ENCODE measurements at places on chromosomes 3 and 15. TPM values are rescaled to one million over a fixed set of nuclear protein-coding genes. Genes with fewer than 3 reads are reported as not detected.

DNA sequence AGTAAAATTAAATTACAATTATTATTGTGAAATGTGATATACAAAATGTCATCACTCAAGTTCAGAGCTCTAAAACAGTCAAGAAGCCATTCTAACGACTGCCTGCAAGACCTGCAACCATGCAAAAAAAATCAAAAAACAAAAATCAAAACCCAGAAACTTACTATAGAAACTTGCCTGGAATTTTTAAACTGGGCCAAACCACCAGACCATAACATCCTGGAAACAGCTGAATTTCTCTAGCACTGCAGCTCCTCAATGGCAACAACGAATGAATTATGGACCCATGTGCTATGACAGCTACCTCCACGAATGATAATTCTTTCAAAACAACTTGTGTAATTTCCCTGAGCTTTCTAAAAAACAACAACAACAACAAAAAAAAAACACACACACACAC lies 130.0 kb upstream of the KCNMB2 start:
- no peaks in the 10 kb centered on the region for H3K27me3 ChIP-seq
- no peaks in the 10 kb centered on the region for H3K4me1 ChIP-seq
- DNase-seq = no peak
- no peaks in the 10 kb centered on the region for H3K36me3 ChIP-seq
- no peak overlapping the region for H3K27ac ChIP-seq

- H3K27me3 ChIP-seq = no peaks in the 10 kb centered on the region
- DNase-seq = no peak
- no peaks in the 10 kb centered on the region for H3K4me1 ChIP-seq
- no peaks in the 10 kb centered on the region for H3K36me3 ChIP-seq
Observed at GRCh38 chr15:37370941-37371340, 270.6 kb upstream of the MEIS2 start.

GRCh38 chr3:73433079-73433478 lies 191.7 kb downstream of the PDZRN3 start:
- no peak overlapping the region for H3K4me3 ChIP-seq
- no peaks in the 10 kb centered on the region for H3K36me3 ChIP-seq
- H3K4me1 ChIP-seq = no peaks in the 10 kb centered on the region
- H3K27ac ChIP-seq = no peak overlapping the region
- no peaks in the 10 kb centered on the region for H3K27me3 ChIP-seq

The TTC23 gene
- total RNA-seq = 17.2 TPM

GRCh38 chr3:103389356-103389755 lies 954.5 kb downstream of the ZPLD1 start:
- no peak overlapping the region for H3K27ac ChIP-seq
- DNase-seq = no peak
- H3K27me3 ChIP-seq = no peaks in the 10 kb centered on the region
- H3K36me3 ChIP-seq = no peaks in the 10 kb centered on the region
- H3K4me1 ChIP-seq = no peaks in the 10 kb centered on the region

The GOLGA8J gene
- not detected for total RNA-seq

GRCh38 chr3:45406772-45407171 lies 18.4 kb downstream of the LARS2 start:
- no peak overlapping the region for H3K4me3 ChIP-seq
- DNase-seq = no peak
- H3K27ac ChIP-seq = no peak overlapping the region
- H3K4me1 ChIP-seq = no peaks in the 10 kb centered on the region
- no peaks in the 10 kb centered on the region for H3K27me3 ChIP-seq
- peaks cover 11% of the 10 kb centered on the region for H3K36me3 ChIP-seq

The LARP6 gene
- 2.9 TPM for total RNA-seq

DNA sequence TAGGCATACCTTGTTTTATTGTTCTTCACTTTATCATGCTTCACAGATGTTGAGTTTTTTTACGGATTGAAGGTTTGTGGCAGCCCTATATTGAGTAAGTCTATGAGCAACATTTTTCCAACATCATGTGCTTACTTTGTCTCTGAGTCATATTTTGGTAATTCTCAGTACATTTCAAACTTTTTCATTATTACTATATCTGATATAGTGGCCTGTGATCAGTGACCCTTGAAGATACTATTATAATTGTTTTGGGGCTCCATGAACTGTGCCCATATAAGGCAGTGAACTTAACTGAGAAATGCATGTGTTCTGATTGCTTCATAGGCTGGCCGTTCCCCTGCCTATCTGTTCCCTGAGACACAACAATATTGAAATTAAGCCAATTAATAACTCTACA lies 42.8 kb upstream of the NSMCE3 start:
- H3K27ac ChIP-seq = no peak overlapping the region
- DNase-seq = no peak
- H3K4me1 ChIP-seq = no peaks in the 10 kb centered on the region
- H3K4me3 ChIP-seq = no peak overlapping the region
- no peaks in the 10 kb centered on the region for H3K36me3 ChIP-seq

DNA sequence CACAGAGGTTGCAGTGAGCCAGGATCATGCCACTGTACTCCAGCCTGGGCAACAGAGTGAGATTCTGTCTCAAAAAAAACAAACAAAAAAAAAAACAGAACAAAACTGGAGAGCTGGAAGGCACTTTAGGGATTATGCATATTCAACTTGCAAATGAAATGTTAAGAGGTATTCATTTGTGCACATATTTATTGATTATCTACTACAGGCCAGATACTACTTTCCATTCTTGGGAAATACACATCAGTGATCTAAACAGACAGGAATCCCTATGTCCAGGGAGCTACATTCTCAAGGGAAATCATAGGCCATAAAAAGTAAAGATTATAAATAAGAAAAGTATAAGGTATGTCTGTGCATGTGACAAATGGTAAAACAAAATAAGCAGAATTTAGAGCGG lies 322.6 kb downstream of the GABRG3 start:
- H3K4me1 ChIP-seq = no peaks in the 10 kb centered on the region
- H3K4me3 ChIP-seq = no peak overlapping the region
- no peaks in the 10 kb centered on the region for H3K27me3 ChIP-seq
- DNase-seq = no peak

The SCG3 gene
- total RNA-seq = not detected

DNA sequence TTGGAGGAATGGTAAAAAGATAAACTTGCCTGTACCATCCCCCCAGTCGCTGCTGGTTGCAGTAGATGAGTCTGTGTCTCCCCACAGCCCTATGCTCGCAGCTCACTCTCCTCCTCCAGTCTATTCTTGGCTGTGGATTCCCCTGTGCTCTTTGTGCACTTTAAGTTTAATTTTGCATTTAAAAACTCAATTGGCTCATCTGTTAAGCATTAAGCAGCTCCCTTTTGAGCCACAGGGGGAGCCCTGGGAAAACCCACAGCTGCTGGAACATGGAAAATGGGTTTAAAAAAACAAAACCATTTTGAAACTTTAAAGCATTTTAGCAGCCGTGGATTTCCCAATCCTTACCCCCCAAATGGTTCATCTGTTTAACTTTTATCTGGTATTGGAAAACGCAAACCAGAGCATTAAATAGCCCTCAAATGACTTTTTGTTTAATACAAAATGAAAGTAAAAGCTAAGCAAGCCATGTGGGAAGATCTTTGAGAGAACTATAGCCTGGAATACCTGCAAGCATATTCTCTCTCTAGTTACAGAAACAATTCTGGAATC lies 536.9 kb downstream of the ZIC1 start:
- no peaks in the 10 kb centered on the region for H3K4me1 ChIP-seq
- no peaks in the 10 kb centered on the region for H3K36me3 ChIP-seq
- peak; percentile 24 for DNase-seq
- no peak overlapping the region for H3K4me3 ChIP-seq
- H3K27me3 ChIP-seq = no peaks in the 10 kb centered on the region

DNA sequence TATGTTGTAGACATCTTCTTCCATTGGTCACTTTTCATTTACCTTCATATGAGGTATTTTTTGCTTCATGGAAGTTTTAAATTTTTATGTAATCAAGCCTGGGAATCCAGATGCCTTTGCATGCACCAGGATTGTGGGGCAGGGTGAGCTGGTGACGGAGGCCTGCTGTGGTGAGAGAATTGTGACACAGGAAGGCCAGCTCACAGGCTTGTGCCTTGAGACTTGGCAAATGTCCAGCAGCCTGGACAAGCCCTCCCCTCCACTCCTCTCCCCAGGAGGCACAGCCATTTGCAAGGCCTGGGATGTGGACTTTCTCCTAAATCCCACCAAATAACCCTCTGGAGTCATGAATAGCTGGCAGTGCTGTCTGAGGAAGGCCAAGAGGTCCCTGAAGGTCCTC lies 67.4 kb downstream of the RHCG start:
- no peak overlapping the region for H3K27ac ChIP-seq
- no peak overlapping the region for H3K4me3 ChIP-seq
- H3K36me3 ChIP-seq = no peaks in the 10 kb centered on the region
- H3K4me1 ChIP-seq = peaks cover 8% of the 10 kb centered on the region
- no peaks in the 10 kb centered on the region for H3K27me3 ChIP-seq

- no peak overlapping the region for H3K4me3 ChIP-seq
- H3K27me3 ChIP-seq = no peaks in the 10 kb centered on the region
- H3K27ac ChIP-seq = no peak overlapping the region
- H3K4me1 ChIP-seq = no peaks in the 10 kb centered on the region
- no peak for DNase-seq
Observed at GRCh38 chr3:51024765-51025632, 350.3 kb downstream of the DOCK3 start.

- no peak overlapping the region for H3K4me3 ChIP-seq
- no peaks in the 10 kb centered on the region for H3K36me3 ChIP-seq
- no peak overlapping the region for H3K27ac ChIP-seq
- no peaks in the 10 kb centered on the region for H3K4me1 ChIP-seq
Observed at GRCh38 chr3:176951144-176951543, 246.1 kb downstream of the TBL1XR1 start.

The CPN2 gene
- total RNA-seq = 27.7 TPM

DNA sequence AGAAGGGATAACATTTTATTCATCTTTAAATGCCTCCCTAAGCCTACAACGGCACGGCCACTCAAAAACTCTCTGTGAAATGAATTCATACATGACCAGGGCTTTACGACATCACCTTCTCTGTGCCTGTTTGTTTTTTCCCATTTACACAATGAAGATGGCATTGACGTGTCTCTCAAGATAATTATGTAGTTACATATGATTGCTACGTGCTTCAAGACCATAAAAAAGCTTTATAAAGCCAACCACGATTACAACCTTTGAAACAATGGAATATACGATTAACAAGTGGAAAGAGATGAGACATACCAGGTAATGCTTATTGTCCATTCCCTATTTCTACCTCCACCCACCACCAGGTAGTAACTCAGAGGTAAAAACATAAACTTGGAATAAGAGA lies 168.4 kb downstream of the P3H2 start:
- H3K36me3 ChIP-seq = no peaks in the 10 kb centered on the region
- no peak for DNase-seq
- H3K4me1 ChIP-seq = peaks cover 8% of the 10 kb centered on the region
- no peak overlapping the region for H3K27ac ChIP-seq
- no peaks in the 10 kb centered on the region for H3K27me3 ChIP-seq
- H3K4me3 ChIP-seq = no peak overlapping the region

The KBTBD13 gene
- not detected for total RNA-seq

DNA sequence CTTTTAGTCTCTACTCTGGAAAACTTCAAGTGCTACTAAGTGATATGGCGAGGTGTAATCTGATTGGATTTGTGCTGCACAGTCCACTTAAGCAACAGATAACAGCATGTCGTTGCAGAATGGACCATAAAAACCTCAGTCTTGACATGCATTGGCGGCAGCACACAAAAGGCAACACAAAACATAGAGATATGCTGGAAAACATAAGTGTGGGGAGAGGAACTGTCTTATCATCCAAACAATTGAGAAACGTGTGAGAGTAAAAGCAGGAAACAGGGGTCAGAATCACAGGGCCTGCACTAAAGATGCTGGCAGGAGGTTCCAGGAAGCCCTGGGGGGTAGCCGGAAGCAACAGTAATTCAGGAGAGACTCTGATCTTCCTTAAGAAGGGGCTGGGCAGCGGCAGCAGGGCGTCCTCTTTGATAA lies 82.1 kb downstream of the CGNL1 start:
- DNase-seq = no peak
- no peak overlapping the region for H3K4me3 ChIP-seq
- no peaks in the 10 kb centered on the region for H3K4me1 ChIP-seq
- H3K27me3 ChIP-seq = no peaks in the 10 kb centered on the region
- no peak overlapping the region for H3K27ac ChIP-seq
- peaks cover 4% of the 10 kb centered on the region for H3K36me3 ChIP-seq

The SLC12A1 gene
- total RNA-seq = not detected

The SLC28A2 gene
- total RNA-seq = 0.08 TPM

The TEX9 gene
- 6.9 TPM for total RNA-seq

DNA sequence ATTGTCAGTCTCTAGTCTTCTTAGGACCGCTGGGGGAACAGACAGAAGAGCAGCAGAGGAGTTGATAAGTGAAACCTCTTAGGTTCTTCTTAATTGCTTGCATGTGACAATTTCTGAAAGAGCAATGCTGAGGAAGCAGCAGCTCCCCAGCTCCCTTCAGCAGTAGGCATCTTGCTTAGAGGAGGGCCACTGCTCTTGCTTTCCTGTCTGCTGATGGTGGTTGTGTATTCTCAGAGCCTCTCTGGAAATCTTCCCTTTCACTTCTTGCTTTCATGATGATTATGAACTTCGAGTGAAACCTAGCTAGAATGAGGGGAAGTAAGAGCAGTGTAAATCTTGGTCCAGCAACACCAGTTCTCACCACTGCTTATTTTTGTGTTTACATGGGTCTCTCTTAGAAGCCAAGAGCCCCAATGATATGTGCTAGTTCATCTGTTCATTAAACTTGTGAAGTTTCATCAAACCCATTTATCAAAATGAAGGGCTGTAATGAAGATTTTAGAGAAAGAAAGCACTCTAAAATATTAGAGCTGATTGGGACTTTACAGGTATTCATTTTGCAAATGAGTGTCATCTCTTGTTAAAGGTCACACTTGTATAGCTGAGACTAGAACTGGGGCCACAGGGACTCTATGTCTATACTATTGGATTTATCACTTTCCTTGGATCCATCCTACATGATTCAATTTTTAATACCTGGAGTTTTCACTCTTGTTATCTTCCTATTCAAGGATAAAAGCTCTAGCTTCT lies 246.7 kb downstream of the LPP start:
- no peak overlapping the region for H3K27ac ChIP-seq
- no peaks in the 10 kb centered on the region for H3K27me3 ChIP-seq
- DNase-seq = no peak
- no peak overlapping the region for H3K4me3 ChIP-seq
- peaks cover 40% of the 10 kb centered on the region for H3K4me1 ChIP-seq

- no peaks in the 10 kb centered on the region for H3K4me1 ChIP-seq
- no peak overlapping the region for H3K27ac ChIP-seq
- H3K36me3 ChIP-seq = no peaks in the 10 kb centered on the region
- DNase-seq = peak; percentile 49
Observed at GRCh38 chr3:73490453-73491286, 134.1 kb downstream of the PDZRN3 start.

The CYP19A1 gene
- 9.1 TPM for total RNA-seq

DNA sequence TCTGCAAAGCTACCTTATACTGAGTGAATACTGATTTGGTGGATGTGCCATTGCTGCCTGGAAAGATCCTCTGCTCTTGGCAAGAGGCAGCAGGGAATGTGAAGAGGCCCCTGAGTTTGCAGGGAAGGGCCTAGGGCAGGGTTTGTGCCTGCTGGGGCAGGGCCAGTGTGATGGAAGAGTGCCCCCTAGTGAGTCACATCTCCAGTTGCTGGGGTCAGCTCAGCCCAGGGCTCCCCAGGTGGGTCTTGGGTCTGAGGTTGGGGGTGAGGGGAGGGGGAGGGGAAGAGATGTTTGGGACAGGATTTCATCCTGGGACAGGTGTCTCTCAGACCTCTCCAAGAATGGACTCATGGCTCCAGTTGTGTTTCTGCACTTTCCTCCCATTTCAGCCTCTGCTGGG lies 4.1 kb upstream of the AMOTL2 start:
- no peak overlapping the region for H3K4me3 ChIP-seq
- DNase-seq = peak; percentile 50
- no peaks in the 10 kb centered on the region for H3K36me3 ChIP-seq
- peaks cover 1% of the 10 kb centered on the region for H3K27me3 ChIP-seq

The PROK2 gene
- not detected for total RNA-seq

Measured in HepG2 (cell line).